AG09319 (cell line): ENCODE measurements at places on chromosomes 5 and 9.

- DNase-seq = no peak
These were observed 378.6 kb downstream of the NNT start for GRCh38 chr5:43981556-43981955.

DNA sequence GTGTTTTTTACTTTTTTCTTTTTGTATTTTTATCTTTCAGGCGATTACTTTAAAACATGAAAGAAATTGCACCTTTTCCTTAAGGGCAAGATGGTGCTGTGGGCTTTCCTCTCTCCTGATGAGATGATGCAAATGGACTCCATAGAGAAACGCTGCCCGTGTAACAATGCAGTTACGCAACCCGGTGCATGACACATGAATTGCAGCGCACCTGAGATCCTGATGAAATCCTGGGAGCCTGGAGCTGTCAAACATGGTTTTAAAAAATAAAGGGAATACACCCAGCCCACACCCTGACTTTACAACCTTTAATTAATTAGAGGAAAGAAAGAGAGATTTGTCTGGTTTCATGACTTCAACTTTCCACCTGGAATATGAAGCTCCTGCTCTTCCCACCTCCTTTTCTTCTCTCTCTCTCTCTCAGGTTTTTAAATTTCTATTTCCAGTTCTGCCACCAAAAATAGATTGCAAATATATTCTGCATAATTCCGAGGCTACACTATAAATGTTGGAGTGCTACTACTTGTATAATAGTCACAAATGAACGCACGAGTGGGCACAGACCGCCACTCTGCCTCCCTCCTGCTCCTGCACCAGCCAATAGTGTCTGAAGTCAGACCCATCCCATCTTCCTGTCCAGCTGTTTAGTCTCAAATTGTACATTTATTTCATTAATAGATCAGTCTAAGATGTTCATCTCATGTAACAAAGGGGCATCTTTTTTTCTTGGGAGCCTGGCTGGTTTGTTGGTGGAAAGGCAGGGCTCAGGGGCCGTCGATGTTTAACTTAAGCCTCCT, 179.1 kb downstream of the AUH start:
- no peak for DNase-seq

DNA sequence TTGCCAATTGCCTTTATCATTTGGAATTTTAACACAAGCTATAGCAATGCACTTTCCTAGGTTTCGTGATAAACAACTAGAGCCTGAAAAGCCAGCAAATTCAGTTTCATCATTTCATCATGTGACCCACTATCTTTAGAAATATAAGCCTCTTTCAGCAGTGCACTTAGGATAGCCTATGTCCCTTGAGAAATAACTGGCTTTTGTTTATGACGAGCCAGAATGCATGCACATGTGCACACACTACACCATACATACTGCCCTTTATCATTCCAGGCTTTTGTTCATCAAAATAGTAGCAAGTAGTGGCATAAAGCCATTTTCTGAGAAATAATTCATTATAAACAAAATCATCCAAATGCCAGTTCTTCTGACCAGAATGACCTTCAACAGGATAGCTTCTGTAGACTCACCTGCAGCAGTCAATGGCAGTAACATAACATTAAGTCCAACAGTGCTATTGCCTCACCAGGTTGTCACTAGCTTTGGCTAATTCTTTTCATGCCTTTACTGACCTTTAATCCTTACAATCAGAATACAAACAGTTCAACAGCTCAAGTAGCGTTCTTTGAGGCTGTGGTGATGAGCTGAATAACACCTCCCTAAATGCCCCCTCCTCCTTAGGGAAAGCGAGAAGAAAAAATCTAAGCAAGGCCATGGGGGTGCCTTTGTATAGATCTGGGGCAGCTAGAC, 132.3 kb upstream of the SMARCA2 start:
- DNase-seq = no peak

GRCh38 chr5:14824499-14824898, 47.1 kb downstream of the ANKH start:
- no peak for DNase-seq
